Activated CD4-positive, alpha-beta T cell treated with anti-CD3 and anti-CD28 coated beads for 36 hours (primary cell): ENCODE measurements at places on chromosomes 6 and 20. TPM values are rescaled to one million over a fixed set of nuclear protein-coding genes. Genes with fewer than 3 reads are reported as not detected.

DNA sequence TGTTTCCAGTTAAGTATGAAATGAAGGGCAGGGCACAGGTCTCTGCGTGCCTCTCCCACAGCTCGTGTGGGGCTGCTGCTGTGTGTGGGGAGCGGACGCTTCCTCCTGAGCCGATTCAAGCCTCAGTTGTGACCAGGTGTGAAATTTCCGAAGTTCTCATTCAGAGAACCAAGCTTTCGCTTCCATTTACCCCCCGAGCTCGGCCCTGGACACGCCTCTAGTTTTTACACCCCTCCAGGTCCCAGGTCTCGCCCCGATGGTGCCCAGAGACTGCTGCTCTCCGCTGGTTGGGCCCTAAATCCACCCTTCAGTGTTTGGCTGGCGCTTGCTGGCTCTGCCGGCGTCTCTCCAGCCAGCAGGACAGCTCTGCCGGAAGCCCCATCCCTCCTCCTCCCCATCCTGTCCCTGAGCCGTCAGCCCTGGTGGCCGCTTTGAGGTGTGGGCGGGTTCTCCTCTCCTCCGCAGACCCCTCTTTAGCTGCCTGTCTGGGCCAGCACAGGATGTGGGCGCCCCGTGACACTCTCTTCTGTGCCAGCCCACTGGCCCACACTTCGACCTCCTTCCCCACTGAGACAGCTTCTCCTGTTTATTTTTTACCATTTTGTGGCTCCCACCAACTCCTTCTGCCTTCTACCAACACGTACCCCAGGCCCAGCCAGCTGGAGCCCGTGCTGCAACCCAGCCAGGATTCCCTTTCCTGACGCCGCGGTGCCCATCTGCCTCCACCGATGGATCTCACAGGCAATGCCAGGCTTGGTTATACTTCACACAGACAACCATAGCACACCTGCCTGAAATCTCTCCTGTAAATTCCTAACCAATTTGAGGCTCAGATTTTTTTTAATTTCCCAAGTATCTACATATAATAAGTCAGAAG lies 142.8 kb downstream of the DLL1 start:
- H3K4me1 ChIP-seq: peaks cover 46% of the 10 kb centered on the region
- H3K4me3 ChIP-seq: peak overlapping the region; percentile 9
- H3K27me3 ChIP-seq: peaks cover 8% of the 10 kb centered on the region
- peak overlapping the region; percentile 82 for H3K27ac ChIP-seq
- DNase-seq: peak; percentile 61

The CD24 gene
- not detected for total RNA-seq

DNA sequence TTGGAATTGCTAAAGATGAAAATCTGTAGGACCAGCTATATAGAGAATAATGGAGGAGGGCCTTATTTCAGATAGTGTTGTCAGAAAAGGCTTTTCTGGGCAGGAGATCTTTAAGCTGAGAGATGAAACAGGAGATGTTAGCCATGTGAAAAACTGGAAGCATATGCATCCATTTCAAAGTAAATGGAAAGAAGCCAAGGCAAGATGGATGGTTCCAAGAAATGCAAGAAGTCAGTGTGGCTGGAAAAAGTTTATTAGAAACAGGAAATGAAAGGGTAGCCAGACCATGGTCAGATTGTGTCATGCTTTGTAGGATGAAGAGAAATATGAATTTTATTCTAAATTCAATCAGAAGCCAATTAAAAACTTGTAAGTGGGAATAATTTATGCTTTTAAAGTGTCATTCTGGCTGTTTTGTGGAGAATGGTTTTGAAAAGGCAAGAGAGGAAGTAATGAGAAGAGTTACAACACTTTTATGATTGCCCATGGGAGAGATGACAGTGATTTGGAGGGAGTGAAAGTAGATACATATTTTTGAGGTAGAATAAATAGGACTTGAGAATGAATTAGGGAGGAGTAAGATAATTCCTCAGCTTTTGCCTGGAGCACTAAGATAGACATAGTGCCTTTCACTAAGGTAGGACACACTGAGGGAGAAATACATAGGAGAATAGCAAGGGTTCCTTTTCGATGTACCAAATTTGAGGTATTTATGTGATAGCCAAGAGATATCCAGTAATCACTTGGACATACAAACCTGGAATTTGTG lies 620.1 kb downstream of the HTR1B start:
- H3K27me3 ChIP-seq: no peaks in the 10 kb centered on the region
- no peak overlapping the region for H3K4me3 ChIP-seq
- no peak for DNase-seq
- H3K36me3 ChIP-seq: no peaks in the 10 kb centered on the region
- H3K27ac ChIP-seq: no peak overlapping the region

DNA sequence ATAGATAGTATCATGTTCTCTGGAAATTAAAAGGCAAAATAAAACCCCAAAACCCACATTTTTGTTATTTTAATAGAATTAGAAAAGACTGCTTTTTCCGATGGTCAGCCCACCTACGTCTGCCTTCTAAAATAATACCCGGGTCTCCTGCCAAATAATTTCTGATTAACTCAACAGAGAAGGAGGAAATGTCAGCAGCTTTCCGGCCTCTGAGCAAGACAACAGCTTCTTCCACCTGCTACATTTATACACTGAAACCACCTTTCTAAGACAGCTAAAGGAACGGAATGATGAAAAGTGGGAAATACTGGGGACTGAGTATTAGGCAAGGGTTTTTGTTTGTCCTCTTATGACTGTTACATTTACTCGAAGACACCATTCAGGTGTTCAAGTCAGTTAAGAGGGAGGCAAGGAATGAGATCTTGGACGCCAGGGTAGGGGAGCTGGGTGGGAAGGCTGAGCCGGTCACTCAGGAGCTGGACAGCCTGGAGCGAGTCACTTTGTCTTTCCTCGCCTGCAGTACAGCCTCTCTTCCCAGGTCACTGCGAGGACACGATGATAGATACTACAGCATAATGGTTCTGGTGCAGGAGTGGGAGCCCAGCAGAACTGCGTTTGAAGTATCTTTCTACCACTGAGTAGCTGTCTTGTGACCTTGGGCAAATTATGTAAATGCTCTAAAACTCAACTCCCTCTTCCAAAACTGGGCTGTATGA lies 96.3 kb upstream of the QKI start:
- H3K4me3 ChIP-seq: no peak overlapping the region
- peaks cover 2% of the 10 kb centered on the region for H3K27me3 ChIP-seq
- H3K36me3 ChIP-seq: no peaks in the 10 kb centered on the region
- no peak for DNase-seq

DNA sequence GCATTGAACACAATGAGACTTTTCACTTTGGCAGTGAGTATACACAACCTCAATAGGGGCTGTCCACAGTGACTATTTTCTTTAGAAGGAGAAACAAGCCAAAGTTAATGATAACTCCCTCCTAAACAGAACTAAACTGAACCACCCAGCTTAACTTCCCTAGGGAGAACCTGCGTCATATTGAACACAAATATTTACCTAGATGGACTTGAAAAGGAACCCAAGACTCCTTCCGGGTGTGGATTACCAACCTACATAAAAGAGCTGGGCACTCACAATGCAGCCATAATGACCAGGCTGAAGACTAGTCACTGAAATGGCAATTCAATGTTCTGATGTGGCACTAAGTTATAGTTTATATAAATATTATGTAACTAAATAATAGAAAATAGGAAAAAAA lies 160.6 kb downstream of the IBTK start:
- no peaks in the 10 kb centered on the region for H3K4me1 ChIP-seq
- no peak overlapping the region for H3K27ac ChIP-seq
- H3K4me3 ChIP-seq: no peak overlapping the region
- H3K36me3 ChIP-seq: no peaks in the 10 kb centered on the region
- H3K27me3 ChIP-seq: no peaks in the 10 kb centered on the region
- no peak for DNase-seq

DNA sequence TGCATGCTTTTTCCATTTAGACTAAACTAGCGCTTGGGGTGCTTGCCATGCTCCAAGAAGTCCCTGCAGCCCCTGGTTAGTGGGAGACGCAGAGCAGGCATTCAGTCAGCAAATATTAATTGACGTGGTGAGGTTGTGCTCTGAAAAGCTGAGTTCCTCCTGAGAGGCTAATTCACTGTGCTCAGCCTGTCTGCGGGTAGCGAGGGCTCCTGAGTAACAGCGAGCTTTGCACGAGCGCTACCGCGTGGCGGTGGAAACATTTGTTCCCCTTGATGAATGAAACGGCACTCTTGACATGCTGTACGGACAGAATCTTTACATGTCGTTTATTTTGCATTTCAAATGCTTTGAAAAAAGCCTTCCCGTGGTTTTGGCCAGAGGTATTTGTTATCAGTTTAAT lies 170.6 kb upstream of the AGPAT4 start:
- no peaks in the 10 kb centered on the region for H3K4me1 ChIP-seq
- H3K27ac ChIP-seq: no peak overlapping the region
- H3K36me3 ChIP-seq: no peaks in the 10 kb centered on the region
- H3K4me3 ChIP-seq: no peak overlapping the region
- no peaks in the 10 kb centered on the region for H3K27me3 ChIP-seq

- no peak overlapping the region for H3K4me3 ChIP-seq
- no peak for DNase-seq
- H3K36me3 ChIP-seq: peaks cover 9% of the 10 kb centered on the region
- peaks cover 2% of the 10 kb centered on the region for H3K4me1 ChIP-seq
- H3K27ac ChIP-seq: no peak overlapping the region
- H3K27me3 ChIP-seq: peaks cover 7% of the 10 kb centered on the region
Observed at GRCh38 chr20:29408034-29408695, 1849.3 kb upstream of the DEFB115 start.

- no peak overlapping the region for H3K27ac ChIP-seq
- no peak overlapping the region for H3K4me3 ChIP-seq
- no peaks in the 10 kb centered on the region for H3K36me3 ChIP-seq
- H3K27me3 ChIP-seq: peaks cover 10% of the 10 kb centered on the region
- DNase-seq: peak; percentile 34
Observed at GRCh38 chr6:15017261-15017660, 228.6 kb upstream of the JARID2 start.

The IRAK1BP1 gene
- total RNA-seq: 1.6 TPM

The PCIF1 gene
- 24.0 TPM for total RNA-seq

- no peak overlapping the region for H3K27ac ChIP-seq
- peaks cover 10% of the 10 kb centered on the region for H3K4me1 ChIP-seq
- H3K36me3 ChIP-seq: no peaks in the 10 kb centered on the region
- H3K27me3 ChIP-seq: no peaks in the 10 kb centered on the region
Observed at GRCh38 chr6:3800850-3801591, 48.2 kb upstream of the FAM50B start.

DNA sequence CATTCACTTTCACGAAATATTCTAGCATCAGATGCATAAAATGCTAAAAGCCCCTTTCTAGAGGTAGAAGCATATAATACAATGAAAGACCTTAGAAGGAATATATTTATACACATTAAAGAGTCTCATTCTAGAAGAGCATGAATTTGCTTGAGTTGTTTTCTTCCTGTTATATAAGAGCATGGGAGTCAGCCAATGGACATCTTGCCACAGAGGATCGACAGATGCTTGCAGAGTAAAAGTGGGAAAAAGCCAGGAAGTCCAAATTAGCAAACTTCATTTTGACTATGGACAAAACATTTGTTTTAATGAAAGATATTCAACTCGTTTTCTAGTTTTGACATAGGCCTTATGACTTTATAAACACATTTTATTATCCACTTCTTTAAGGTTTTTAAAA lies 44.2 kb upstream of the RIPPLY2 start:
- H3K4me1 ChIP-seq: no peaks in the 10 kb centered on the region
- H3K4me3 ChIP-seq: no peak overlapping the region
- H3K36me3 ChIP-seq: no peaks in the 10 kb centered on the region
- H3K27me3 ChIP-seq: no peaks in the 10 kb centered on the region
- DNase-seq: no peak
- H3K27ac ChIP-seq: no peak overlapping the region

GRCh38 chr20:2626853-2627541 lies 25.4 kb upstream of the NOP56 start:
- no peaks in the 10 kb centered on the region for H3K36me3 ChIP-seq
- peaks cover 17% of the 10 kb centered on the region for H3K27me3 ChIP-seq
- no peak overlapping the region for H3K27ac ChIP-seq
- H3K4me1 ChIP-seq: no peaks in the 10 kb centered on the region
- DNase-seq: no peak
- no peak overlapping the region for H3K4me3 ChIP-seq

- peaks cover 58% of the 10 kb centered on the region for H3K36me3 ChIP-seq
- no peaks in the 10 kb centered on the region for H3K27me3 ChIP-seq
- peak overlapping the region; percentile 61 for H3K27ac ChIP-seq
Observed at GRCh38 chr6:30319146-30319835, 7.4 kb upstream of the TRIM39 start.

DNA sequence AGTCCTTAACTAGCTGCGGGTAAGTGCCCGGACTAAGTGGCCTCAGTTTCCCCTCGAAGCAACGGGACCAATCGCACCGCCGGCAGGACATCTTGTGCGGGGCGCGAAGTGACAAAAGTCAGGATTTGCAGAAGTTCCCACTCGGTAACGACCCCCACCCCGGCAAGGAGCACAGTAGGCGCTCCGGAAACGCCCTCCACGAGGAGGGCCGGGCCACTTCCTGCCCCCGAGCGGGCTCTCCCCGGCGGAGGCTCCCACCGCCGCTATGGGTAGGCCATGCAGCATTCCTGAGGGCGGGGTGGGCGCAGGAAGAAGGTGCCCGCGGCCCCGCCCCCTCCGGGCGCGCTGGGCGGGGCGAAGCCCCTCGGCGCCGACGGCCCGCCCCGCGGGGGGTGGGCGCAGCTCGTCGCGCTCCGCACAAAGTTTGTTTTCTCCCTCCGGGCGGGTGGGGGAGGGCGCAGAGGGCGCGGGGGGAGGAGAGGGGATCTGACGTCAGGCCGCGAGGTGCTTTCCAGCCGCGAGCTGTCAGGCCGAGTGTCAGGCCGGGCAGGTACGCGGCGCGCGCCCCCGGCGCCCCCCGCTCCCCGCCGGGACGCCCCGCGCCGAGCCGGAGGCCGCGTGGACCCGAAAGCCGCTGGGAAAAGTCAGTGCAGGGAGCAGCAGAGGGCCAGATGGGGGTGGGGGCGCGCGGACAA lies at the start of gene TGIF2:
Gene TGIF2 (plus strand): TSS at position 495 of the 695 bp plus-strand sequence. CDS start 5,178 bp downstream, outside the sequence.
- peaks cover 23% of the 10 kb centered on the region for H3K36me3 ChIP-seq
- H3K4me3 ChIP-seq: peak within 1 kb of the TSS; percentile 88
- peak; percentile 95 for DNase-seq
- H3K4me1 ChIP-seq: peaks cover 35% of the 10 kb centered on the region
- H3K27ac ChIP-seq: peak within 1 kb of the TSS; percentile 93

GRCh38 chr6:128039543-128039942 lies 138.7 kb upstream of the THEMIS start:
- H3K27me3 ChIP-seq: no peaks in the 10 kb centered on the region
- no peaks in the 10 kb centered on the region for H3K4me1 ChIP-seq
- H3K36me3 ChIP-seq: no peaks in the 10 kb centered on the region
- H3K4me3 ChIP-seq: no peak overlapping the region
- no peak overlapping the region for H3K27ac ChIP-seq

The FLOT1 gene
- 188 TPM for total RNA-seq

- H3K27ac ChIP-seq: no peak overlapping the region
- H3K4me1 ChIP-seq: no peaks in the 10 kb centered on the region
- DNase-seq: no peak
- no peak overlapping the region for H3K4me3 ChIP-seq
Observed at GRCh38 chr6:12404651-12405050, 114.5 kb downstream of the EDN1 start.

GRCh38 chr20:24469116-24469893 lies at the start of gene SYNDIG1:
TSS of gene SYNDIG1 (plus strand) at chr20:24469629. CDS start at chr20:24543098, 73,469 bp downstream.
- H3K27ac ChIP-seq: no peak within 1 kb of the TSS
- H3K4me1 ChIP-seq: peaks cover 12% of the 10 kb centered on the region
- DNase-seq: peak; percentile 35
- no peaks in the 10 kb centered on the region for H3K36me3 ChIP-seq
- peaks cover 27% of the 10 kb centered on the region for H3K27me3 ChIP-seq

The LRRC1 gene
- 2.3 TPM for total RNA-seq

The MCHR2 gene
- total RNA-seq: not detected

GRCh38 chr6:146911635-146912215 lies 292.5 kb upstream of the STXBP5 start:
- no peak overlapping the region for H3K27ac ChIP-seq
- H3K4me3 ChIP-seq: no peak overlapping the region
- peaks cover 21% of the 10 kb centered on the region for H3K4me1 ChIP-seq
- H3K27me3 ChIP-seq: peaks cover 5% of the 10 kb centered on the region
- DNase-seq: no peak
